NCI-H2171 treated with DMSO at 0.1 percent for 48 hours (cell line): ENCODE measurements at places on chromosomes 5 and 9.

DNA sequence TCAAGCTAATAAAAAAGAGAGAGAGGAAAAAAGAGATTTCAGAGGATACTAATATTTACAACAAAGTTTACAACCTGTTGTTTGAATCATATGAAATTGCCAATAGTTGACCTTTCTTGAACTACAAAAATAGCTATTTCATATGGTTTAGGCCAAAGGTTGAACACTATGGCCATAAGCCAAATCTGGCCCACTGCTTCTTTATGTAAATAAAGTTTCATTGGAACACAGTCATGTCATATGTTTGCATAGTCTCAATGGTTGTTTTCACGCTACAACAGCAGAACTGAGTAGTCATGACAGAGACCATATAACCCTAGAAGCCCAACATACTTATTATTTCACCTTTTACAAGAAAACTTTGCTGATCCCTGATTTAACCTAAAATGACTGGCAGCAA is 20.9 kb downstream of the SEMA5A start:
- DNase-seq, result no peak

DNA sequence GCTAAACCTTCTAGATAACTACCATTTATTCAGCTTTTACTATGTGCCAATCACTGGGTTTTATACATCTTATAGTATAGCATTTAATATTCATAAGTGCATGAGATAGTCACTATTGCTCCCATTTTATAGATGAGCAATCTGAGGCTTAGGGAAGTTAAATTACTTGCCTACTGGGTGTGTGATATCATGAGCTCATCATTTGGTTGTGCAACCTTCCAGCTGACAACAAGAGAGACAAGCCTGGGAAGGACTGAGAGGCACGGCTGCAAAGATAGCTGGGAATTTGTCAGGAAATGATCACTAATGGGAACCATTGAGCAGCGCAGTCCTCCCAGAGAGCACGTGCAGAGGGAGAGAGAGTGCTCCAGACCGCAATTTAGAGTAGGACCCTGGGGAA is 481.6 kb upstream of the KIF2A start:
- no peak for DNase-seq

GRCh38 chr9:4301971-4302427 is 2.1 kb upstream of the GLIS3 start:
- DNase-seq, result no peak

DNA sequence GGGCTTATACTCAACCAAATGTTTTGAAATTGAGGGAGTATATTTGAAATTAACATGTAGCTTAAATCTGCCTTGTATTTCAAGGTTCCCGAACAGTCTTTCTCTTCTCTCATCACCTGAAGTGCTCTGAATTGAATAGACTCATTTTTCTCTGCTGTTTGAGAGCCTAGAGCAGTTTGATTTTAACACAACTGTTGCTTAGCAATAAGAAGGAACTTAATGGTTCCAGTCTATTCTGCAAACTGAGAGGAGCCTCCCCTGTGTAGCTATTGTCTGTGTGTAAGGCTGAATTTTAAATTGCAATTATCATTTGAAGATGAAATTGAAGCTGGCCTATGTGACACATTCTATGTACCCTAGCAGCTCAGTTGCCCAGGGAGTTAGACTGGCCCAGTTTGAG is 87.1 kb upstream of the CKMT2 start:
- no peak for DNase-seq

DNA sequence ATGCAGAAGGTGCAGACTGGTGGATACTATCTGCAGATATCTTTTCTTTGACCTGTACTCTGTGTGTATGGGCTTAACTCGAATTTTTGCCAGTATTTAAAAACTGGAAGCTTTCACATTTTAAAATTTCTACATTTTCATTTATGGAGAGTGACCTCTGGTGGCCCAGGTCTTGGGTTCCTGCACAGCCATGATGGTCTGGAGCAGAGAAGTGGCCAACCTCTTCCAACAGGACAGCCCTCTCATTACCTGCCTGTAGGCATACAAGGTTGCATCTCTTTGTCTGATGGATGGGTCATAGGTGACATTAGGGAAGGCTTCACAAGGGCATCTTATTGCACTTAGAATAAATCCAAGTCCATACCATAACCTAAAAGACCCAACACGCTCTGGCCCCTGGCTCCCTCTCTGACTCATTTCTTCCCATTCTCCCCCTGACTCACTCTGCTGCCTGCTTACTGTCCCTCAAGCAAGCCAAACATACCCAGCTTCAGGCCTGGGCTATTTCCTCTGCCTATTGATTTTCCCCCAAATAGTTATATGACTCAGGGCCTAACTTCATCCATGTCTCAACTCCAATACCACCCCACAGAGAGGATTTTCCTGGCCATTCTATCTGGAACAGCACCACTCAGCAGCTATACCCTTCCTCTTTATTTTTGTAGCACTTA is 113.3 kb upstream of the SLC1A3 start:
- DNase-seq, result no peak

DNA sequence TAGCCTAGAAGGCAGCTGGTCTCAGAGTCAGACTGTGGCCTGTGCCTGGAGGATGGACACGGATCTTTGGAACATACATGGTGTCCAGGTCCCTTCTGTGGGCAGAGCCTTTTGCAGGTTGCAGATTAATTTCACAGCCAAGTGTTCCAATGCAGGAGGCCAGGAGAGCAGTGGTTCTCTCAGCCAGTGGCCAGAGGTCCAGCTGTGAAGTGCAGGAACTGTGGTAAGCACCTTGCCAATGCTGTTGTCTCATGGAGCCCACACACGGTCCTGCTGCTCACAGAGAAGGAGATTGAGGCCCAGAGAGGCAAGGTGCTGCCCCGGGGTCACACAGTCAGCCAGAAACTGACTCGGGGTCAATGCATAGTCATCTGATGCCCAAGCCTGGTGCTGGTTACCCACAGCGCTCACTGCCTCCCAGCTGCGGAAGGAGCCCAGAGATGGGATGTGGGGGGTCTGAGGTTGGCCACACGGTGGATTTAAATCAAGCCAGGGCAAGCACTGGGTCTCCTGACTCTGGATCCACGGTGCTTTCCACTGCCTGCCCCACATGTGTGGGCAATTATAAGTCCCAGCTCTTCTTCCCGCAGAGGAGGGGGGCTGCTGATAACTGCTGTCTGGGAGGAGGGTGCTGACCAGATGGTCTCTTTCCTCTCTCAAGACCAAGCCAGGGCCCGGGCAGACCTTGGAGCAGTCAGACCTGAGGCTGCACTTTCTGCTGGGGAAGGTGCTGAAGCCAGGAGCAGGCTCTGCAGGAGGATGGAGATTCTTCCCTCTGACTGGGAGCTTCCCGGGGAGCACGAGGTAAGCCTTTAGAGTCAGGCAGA is 2.8 kb downstream of the PDGFRB start:
- no peak for DNase-seq

DNA sequence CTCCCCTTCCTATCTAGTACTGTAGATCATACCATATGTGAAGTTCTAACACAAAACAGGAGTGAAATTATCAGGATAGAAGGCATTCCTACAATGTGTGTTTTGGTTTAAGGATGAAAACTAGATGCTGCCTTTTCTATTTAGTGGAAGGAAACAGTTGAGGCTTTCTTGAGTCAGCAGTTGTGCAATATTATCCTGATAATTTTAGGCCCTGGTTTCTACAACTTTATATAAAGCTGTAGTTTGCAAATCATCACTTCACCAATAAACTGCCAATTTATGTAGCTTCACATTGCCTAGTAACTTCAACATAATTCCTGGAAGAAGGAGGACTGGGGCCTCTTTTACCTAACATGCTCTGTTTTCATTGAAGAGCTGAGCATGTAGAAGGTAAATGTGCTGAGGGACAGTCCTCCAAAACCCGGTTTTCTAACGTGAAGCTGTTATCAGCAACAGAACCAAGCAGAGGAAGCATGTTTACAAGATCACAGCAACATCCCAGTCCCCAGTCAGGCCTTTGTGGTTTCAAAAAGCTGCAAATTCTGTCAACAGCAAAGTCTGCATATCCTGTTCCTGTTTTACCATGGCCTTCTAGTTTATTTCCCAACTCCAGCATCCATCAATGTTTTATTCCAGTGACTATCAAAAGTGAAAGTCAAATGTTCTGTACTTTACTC is 513.4 kb upstream of the MEF2C start:
- no peak for DNase-seq

- DNase-seq, result no peak
These were observed 1.8 kb downstream of the MRPL36 start for GRCh38 chr5:1797855-1798254.

DNA sequence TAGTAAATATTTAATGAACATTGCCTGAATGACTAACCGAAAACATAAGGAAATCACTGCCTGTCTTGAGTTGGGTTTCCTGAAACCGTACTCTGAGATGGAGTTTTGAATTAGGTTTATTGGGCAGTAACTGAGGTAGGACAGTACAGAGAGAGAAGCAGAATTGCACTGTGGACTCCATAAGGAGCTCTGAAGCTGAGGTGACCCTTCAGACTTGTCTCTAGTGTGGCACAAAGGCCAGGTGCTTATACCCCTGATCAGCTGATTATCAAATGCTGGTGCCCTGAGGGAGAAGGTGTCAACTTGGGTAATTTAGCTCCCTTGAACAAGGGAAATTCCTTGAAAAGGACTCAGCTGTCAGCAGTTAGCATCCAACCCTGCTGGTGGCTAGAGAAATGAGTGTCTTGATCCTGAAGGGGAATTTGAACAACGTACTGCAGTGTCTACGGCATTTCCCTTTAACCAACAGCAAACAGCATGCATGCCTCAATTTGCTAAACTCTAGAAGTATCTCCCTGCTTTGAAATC is 135.0 kb upstream of the SMARCA2 start:
- no peak for DNase-seq

DNA sequence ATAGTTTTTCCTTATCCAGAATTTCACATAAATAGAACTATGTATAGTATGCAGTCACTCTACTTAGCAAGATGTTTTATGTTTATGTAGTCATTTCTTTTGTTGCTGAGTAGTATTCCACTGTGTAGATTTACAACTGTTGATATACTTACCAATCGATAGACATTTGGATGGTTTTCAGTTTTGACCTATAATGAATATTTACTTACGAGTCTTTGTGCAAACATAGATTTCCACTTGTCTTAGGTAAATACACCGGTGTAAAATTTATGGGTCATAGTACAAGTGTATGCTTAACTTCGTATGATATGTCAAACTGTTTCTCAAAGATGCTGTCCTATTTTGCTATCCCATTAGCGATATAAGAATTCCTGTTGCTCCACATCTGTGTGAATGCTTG is 19.7 kb upstream of the OR2K2 start:
- no peak for DNase-seq

DNA sequence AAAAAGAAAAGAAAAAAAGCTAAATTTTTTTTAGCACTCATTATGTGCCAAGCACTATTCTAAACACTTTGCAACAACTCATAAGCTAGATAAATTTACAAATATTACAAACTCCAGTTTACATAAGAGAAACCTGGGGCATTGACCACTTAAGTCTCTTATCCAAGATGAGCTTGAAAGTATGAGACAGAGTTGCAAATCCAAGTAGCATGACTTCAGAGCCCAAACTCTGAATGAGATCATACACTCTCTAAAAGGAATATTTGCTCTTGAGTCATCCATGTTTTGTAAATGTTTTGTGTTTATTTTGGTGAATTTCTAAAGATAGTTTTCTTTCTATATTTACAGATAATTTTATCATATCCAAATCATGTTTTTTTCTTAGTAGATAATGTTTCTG is 4.0 kb upstream of the SHOC1 start:
- DNase-seq, result no peak

- no peak for DNase-seq
These were observed 83.1 kb upstream of the TMED7 start for GRCh38 chr5:115708819-115709477.
